ENCODE measurements at places on chromosomes 16 and 17.

DNA sequence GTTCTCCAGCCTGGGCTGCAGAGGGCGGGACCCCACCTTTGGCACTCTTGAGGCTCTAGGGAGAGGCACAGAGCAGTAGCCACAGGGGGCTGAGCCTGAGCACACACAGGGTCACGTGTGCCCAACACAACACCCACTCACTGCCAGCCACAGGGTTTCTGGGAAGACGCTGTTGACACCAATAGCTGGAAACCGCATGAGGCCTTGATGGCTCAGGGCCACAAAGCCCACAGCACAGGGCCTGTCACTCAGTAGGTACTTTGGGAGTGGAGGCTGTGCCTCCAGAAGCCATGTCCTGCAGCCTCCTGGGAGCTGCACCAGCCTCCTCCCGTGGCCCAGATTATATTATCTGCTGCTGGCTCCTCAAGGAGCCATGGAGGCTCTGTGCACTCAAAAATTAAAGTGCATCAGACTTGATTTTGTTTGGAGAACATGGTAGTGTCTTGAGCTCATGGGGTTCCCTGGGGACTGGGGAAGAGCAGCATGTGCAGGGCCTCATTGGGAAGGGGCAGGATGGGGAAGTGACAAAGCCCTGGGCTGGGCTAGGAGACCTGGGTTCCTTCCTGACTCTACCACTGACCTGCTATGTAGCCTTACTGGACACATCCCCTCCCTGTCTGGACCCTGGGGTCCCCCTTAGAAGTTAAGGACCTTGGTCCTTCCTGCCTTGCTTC, 12.5 kb upstream of the SREBF1 start:
- no peak for DNase-seq

DNA sequence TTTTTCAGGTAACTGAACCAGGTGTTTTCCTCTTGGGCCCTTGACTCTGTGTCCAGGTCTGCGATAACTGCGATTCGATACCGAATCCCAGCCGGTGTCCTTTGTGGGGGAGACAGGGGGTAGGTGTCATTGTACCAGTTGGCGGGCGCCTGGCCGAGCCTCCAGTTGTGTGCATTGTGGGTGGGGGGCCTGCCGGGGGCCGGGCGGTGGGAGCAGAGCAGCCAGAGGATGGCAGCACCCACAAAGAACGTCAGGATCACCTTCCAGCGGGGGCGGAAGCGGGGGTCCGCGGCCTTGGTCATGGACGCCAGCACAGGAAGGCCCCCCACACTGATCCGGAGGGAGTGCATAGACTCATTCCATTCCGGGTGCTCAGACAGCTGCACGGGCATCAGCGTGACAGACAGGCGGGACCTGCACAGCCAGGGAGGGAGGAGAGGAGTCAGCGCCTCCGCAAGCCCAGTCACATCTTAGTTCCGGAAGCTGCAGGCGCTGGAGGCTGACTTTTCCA, 12.3 kb downstream of the CANT1 start:
- DNase-seq, result no peak

GRCh38 chr17:80779961-80780380, 211.7 kb upstream of the CHMP6 start:
- peak; percentile 78 for DNase-seq

GRCh38 chr16:3112058-3112880, at the start of gene ZNF205:
Gene ZNF205 (plus strand): TSS chr16:3112586. CDS start chr16:3113431, 845 bp downstream.
- DNase-seq, result no peak

DNA sequence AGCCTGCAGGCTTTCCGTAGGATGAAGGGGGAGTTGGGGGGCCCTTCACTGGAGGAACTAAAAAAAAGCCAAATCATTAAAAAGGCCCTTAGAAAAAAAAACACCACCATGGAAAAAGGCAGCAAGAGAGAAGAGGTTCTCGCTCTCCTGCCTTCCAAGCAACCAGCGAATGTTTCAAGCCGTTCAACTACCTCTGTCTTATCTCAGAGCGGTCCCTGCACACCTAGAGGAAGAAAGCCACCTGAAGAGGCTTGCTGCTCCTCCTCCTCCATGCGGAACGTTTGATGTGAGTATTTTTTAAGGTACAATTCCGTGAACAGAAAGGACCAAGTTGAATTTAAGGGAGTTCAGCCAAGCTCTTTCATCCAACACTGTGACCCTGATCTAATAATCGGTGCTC, 9.2 kb downstream of the NXN start:
- no peak for DNase-seq
